ENCODE measurements at places on chromosomes 13 and 19.

GRCh38 chr13:40586886-40587565, 79.4 kb downstream of the FOXO1 start:
- no peak for DNase-seq

GRCh38 chr13:81493144-81493543, 1152.2 kb upstream of the SPRY2 start:
- no peak for DNase-seq

- DNase-seq = no peak
These were observed 445.8 kb downstream of the SUCLA2 start for GRCh38 chr13:47555235-47555634.

GRCh38 chr13:113843864-113844556, 19.9 kb downstream of the GAS6 start:
- DNase-seq = no peak

- DNase-seq = no peak
These were observed 1472.6 kb downstream of the UQCRFS1 start for GRCh38 chr19:27740396-27740795.

- peak; percentile 62 for DNase-seq
These were observed 18.8 kb downstream of the PDCD5 start for GRCh38 chr19:32599736-32600157.

GRCh38 chr19:18846862-18847548, 15.2 kb downstream of the UPF1 start:
- DNase-seq = peak; percentile 58

DNA sequence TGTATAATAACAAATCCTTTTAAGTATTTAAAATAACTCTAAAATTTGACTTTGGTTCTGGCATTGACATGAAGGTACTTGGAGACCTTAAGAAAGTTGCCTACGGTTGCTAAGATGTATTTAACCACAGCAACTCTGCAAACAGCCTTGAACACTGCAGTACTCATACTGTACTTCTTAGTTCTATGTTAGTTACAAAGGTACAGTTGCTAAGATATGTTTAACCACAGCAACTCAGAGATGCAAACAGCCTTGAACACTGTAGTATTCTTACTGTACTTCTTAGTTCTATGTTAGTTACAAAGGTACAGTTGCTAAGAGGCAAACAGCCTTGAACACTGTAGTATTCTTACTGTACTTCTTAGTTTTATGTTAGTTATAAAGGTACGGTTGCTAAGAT, 268.3 kb upstream of the MIR17HG start:
- DNase-seq = no peak

DNA sequence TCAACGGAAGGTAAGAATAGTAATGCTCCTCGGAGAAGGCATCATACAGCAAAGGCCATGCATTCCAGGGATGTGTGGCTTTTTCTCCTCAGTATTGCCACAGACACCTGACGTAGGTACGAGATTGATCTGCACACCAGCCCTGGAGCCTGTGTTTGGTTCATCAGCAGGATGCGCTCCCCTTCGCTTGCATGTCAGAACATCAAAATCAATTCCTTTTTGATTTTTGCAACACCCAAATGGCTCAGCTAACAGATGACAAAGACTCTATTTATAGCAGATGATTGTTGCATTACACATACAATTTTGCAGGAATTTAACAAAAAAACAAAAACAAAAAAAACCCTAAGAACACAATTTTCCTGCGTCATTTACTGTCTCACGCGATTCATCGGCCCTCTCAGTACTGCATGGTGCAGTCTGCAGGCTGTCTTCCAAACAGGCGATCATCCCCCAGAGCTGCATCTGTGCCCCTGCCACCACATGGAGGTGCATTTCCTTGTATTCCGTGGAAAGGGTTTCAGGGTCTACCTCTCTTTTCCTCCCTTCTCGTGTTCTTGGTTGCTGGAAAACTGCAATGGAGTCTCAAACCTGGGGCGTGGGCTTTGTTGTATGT, 207.3 kb downstream of the TEX29 start:
- DNase-seq = no peak

- DNase-seq = no peak
These were observed 4.2 kb downstream of the PLPPR2 start for GRCh38 chr19:11359421-11359820.

- peak; percentile 43 for DNase-seq
These were observed 44.3 kb upstream of the N4BP2L1 start for GRCh38 chr13:32472194-32472621.

DNA sequence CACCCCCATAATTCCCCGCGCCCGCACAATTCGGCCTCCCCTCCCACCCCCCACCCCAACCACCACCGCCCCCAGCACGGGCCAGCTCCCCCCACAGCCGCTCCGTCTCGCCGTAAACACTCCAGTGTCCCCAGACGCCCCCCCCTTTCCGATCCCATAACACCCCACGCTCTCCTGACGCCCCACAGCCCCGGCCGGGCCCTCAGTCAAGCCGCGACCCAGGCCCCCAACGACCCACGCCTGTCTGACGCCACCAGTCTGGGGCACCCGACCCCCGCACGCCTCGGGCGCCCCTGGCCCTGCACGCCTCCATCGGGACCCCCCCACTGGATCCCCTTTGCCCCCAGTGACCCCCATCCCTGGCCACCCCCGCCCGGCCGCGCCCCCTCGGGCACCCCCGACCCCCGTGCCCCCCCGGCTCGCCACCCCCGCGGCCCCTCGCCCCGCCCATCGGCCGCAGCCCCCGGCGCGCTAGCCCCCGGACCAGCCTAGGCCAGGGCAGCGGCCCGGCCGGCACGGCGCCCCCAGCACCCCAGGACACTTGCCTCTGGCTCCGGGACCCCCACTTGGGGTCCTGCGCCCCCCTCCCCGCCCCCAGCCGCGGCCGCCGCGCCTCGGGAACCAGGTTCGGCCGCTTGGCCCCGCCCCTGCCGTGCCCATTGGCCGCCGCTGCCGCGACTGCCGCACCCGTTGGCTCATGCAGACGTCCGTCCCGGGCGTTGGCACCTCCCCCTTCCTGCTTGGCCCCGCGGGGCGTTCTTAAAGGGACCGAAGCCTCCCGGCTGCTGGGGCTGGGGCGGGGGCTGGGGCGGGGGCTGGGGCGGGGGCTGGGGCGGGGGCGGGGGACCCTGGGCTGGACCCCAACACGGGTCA, at the start of gene FKBP8:
Gene FKBP8 (minus strand): TSS at position 633 of the 873 bp plus-strand sequence. CDS start 1,603 bp downstream, outside the sequence.
- DNase-seq = peak; percentile 95

DNA sequence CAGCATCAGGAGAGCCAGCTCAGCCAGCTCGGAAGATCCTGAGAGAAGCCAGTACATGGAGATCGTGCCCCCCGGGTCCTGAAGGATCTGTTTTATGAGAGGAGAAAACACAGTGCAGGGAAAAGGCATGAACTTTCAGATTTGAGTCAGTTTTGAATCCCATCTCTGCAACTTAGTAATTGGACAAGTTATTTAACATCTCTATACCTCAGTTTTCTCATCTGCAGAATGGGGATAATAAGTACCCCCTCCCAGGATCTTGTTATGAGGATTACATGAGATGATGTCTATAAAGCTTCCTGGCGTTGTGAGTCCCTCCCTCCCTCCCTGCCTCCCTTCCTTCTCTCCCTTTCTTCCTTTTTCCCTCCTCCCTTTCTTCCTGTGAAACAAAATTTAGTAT, 40.1 kb upstream of the GTF3A start:
- DNase-seq = no peak

DNA sequence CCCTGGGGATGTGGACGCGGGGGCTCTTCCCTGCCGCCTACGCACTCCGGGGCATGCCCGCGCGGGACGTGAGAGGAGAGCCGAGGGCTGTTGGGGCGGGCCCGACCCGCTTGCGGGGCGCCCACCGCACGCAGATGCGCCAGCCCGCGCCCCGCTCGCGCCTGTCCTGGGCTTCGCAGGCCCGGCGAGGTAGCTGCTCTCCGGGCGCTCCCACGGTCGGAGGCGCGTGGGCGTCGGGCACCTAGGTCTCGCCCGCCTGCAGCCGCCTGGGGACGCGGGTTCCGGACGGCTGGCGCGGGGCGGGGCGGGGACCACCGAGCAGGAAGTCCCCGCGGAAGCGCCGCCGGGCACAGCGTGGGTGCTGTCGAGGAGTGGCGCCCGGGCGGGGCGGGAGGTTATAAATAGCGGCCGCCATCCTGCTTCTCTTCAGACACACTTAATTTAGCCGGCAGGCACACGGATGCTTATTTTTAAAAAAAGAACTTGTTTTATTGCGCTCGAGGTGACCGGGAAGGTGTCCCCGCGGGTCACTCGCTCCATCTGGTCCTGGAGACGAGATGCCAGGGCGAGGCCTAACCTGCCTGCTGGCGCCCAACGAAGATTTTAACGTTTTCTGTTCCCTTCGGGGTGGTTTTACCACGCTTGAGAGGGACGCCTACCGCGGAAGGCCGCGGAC, 561 bp upstream of the GJA3 start:
- peak; percentile 34 for DNase-seq

DNA sequence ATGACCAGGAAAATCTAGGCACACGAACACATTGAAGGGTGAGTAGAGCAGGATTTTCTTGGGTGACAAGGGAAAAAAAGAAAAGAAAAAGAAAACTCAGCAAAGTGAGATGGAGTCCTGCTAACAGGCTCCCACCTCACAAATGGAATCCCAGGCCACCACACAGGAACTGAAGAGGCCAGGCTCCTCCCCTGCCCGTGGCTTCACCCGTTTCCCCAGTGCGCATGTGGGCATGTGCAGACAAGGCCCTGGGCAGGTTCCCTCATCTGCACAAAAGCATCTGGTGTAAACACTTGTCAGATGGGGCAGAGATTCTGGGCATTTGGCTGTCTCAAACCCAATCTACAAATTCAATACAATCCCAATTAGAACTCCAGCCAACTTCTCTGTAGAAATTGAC, 24.5 kb downstream of the CFAP97D2 start:
- DNase-seq = no peak

GRCh38 chr13:75432045-75432444, 49.9 kb downstream of the TBC1D4 start:
- DNase-seq = no peak

DNA sequence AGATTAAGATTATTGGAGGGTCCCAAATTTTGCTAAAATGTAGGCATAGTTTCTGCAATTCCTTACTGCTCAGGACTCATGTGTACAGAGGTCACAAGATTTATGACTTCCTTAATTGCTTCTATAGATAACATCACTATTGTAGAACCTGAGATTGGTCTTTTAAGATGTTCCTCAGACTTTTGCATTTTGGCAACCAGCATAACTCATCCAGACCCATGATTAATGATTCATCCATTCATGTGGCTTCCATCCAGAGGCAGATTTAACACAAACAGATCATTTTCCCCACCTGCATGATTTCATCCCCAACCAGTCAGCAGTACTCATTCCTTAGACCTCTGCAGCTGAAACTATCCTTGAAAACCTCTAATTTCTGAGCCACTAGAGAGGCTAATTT, 34.5 kb upstream of the CEACAM8 start:
- DNase-seq = no peak

GRCh38 chr19:1503089-1503924, 9.5 kb downstream of the ADAMTSL5 start:
- DNase-seq = peak; percentile 66

DNA sequence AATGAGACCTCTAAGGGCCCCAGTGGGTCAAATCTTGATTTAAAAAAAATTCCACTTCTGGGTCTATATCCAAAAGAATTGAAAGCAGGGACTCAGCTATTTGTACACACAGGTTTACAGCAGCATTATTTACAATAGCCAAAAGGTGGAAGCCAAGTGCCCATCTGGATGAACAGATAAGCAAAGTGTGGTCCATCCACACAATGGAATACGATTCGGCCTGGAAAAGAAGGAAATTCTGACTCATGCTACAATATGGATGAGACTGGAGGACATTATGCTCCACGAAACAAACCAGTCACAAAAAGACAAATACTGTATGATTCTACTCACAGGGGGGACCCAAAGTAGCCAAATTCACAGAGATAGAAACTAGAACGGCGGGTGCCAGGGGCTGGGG, 76.7 kb downstream of the CACNA1A start:
- no peak for DNase-seq

DNA sequence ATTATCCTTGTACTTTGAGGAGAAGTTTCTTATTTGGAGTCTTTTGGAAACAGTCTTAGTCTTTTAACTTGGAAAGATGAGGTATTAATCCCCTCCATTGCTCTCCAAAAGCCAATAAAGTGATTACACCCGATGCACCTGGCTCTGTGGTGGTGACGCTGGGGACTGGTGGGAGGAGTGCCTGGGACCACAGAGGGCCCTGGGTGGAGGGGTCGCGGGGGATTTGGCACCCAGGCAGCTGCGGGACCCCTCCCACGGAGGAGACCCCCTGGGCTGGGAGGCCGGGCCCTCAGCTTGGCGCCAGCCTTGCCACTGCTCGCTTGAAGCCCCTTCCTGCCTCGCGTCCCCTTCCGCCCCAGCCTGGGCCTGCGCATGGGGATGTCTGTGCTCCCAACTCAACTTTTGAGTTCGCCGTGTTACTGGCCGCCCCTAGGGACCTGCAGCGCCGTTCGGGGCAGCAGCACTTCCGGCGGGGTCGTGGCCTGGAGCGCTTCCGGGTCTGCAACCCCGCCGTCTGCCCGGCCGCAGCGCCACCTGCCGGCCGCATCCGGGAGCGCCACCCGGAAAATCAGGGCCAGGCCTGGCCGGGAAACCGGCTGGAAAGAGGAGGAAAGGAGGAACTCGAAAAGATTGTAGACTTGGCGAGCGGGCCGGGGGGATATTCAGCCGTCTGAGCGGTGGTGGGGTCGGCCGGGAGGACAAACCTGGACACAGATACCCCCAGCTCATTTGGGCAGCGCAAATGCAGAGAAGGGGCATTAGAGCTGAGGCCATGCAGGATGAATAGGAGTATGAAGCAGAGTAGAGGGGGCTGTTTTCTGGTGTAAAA, 8.4 kb downstream of the PEAK3 start:
- peak; percentile 86 for DNase-seq

GRCh38 chr19:21680026-21680425, 87.4 kb downstream of the ZNF100 start:
- DNase-seq = no peak

DNA sequence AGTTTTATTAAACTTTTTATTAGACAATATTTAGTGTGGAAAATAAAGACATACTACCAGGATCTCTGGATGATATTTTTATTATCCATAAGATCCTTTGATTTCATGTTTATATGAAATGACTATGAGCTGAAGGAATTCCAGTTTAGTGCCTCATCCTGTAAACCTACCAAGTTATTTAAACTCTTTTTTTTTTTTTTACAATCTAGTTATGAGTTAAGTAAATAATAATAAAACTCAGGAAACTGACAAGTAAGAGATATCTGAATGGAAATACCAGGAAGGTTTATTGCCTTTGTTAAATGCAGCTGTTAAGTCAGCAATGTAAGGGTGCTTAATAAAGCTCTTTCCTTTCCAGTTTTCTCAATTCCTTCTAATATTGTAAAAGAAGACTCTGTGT, 53.9 kb downstream of the RXFP2 start:
- no peak for DNase-seq

DNA sequence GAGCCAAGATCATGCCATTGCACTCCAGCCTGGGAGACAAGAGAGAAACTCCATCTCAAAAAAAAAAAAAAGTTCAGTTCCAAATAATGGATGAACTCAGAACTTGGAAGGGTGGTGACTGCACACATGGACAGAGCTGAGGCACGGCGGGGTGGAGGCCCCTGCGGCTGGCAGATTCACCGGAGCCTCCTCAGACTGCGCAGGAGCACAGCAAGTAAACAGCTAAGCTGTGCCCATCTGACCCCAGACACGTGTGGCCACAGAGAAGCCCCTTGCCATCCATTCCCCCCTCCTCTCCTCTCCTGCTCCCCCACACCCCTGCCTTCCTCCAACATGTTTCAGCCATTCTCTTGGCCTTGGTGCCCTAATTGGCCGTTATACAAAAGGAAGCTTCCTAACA, 15.6 kb upstream of the PROZ start:
- DNase-seq = no peak

Data from activated CD4-positive, alpha-beta T cell treated with anti-CD3 and anti-CD28 coated beads, Interleukin-2, amount 50 U/mL, for 16 hours (primary cell).